GM12891 (cell line): ENCODE measurements at places on chromosomes 5 and 9.
A peak's percentile ranks its signal among the peaks of the same experiment; 100 is the strongest.

- DNase-seq, result no peak
These were observed 4.1 kb upstream of the CMBL start for GRCh38 chr5:10311595-10312425.

GRCh38 chr5:179267671-179268083 lies 77.6 kb downstream of the ADAMTS2 start:
- no peak for DNase-seq

- no peak for DNase-seq
These were observed 19.6 kb downstream of the PTPA start for GRCh38 chr9:129130791-129131190.

GRCh38 chr5:109688630-109688969 lies 1.1 kb upstream of the MAN2A1 start:
- no peak for DNase-seq

- DNase-seq, result no peak
These were observed 1.6 kb upstream of the TXN start for GRCh38 chr9:110257956-110258355.

- no peak for DNase-seq
These were observed 85.6 kb upstream of the CCDC112 start for GRCh38 chr5:115381911-115382662.

DNA sequence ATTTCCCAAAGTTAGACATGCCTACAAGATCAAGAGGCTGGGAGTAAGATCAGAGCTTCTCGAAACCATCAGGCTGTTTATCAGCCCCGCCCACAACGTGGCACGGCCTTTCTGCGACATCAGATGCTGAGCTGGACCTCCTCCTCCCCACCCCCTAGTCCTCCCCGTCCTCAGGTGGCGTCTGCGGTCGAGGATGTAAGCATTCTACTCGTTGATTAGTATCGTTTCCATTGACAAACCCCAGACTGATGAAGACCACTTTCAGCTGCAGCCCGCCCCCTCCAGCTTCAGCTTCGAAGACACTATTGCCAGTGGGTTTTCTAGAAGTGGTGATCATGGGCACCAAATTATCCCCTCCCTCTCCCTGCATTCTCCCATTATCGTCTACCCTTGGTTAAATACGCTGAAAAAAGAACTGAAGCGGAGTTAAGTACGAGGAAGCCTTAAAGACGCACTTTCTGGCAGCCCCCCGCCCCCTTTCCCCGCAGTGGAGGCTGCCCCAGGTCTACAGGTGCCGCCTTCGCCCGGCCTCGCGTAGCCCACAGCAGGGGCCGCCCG lies 1.1 kb downstream of the PPIC start:
- DNase-seq, result peak; percentile 35

GRCh38 chr5:139569270-139569955 lies 8.3 kb downstream of the UBE2D2 start:
- DNase-seq, result no peak

DNA sequence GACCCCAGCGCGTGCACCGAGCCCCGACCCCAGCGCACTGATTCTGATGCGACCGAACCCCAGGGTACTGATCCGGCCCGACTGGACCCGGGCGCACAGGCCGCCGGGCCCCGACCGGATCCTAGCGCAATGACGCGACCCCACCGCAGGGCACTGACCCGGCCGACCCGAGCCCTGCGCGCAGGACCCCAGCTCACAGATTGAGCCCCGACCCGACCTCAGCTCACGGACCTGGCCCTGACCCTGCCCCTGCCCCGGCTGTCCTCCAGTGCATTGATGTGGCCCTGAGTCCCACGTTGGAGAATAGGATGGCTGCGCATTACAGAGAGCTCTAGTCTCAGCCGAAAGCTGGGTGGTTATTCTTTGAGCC lies 438 bp downstream of the TRIP13 start:
- no peak for DNase-seq

- DNase-seq, result no peak
These were observed 17.5 kb downstream of the VLDLR start for GRCh38 chr9:2638871-2639673.

GRCh38 chr9:82989929-82990328 lies 73.0 kb downstream of the RASEF start:
- DNase-seq, result no peak

- DNase-seq, result no peak
These were observed 13.6 kb downstream of the TICAM2 start for GRCh38 chr5:115588640-115589039.

GRCh38 chr9:83238871-83239640 lies 176.1 kb upstream of the RASEF start:
- no peak for DNase-seq

DNA sequence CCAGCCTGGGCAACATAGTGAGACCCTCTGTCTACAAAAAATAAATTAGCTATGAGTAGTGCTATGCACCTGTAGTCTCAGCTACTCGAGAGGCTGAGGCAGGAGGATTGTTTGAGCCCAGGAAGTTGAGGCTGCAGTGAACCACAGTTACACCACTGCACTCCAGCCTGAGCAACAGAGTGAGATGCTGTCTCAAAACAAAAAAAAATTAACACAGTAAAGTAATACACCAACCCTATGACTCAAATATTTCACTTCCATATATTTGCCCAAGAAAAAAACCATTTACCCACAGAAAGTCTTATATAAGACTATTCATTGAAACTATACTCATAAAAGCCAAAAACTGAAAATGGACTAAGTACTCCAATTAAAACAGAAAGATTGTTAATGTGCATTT lies 16.2 kb downstream of the SMIM23 start:
- DNase-seq, result no peak

DNA sequence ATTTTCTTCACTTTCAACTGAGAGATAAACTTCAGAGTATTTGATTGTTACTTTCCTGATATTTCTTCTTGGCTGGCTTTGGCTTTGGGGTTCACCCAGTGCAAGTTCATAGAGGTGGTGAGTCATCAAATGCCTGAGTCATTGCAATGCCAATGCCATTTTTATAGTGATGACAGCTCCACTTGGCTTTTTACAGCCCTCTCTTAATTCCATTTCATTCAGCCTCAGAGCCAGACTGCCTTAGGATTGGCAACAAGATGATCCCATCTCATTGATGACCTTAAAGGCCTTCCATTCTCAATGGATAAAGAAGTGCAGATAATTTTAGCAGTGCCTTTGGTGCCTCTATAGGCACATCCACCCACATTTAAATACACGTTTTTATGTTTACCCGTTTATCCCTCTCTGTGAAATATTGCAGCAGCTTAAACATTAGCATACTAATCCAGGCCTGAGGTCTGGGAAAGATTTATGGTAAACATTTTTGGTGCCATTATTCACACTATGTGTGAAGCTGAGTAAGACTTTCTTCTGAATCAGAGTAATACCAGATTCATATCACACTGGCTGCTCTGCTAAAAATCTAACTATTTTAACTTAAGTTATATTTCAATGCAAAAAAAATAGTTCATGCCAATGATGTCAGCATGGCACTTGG lies 88.9 kb upstream of the TYRP1 start:
- DNase-seq, result no peak

- DNase-seq, result no peak
These were observed 905 bp downstream of the CDK9 start for GRCh38 chr9:127786773-127787104.

GRCh38 chr5:148998174-148998797 lies 64.6 kb downstream of the SH3TC2 start:
- peak; percentile 11 for DNase-seq

- no peak for DNase-seq
These were observed 28.1 kb downstream of the CPEB4 start for GRCh38 chr5:173916233-173916632.

DNA sequence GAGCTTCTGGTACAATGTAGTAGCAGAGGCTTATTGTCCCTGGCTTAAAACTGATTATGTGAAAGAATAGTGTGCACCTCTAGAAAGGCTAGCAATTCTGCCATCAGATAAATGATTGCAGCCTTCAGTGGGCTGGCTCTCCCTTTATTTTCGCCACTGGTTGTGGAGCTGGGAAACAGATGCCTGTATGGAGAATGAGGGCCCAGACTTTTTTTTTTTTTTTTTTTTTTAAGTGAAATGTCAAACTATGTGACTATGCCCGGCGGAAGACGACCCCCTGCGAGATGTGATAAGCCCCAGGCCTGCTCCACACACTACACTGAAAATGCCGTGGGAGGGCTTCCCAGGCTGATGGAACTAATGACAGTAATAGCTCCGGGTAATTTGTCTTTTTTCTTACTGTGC lies 28.7 kb downstream of the ISL1 start:
- no peak for DNase-seq

- DNase-seq, result no peak
These were observed 515.1 kb downstream of the TLE4 start for GRCh38 chr9:80086822-80087345.

- no peak for DNase-seq
These were observed 425.2 kb downstream of the GADD45G start for GRCh38 chr9:90029996-90030395.

GRCh38 chr5:15371184-15371583 lies 128.8 kb upstream of the FBXL7 start:
- DNase-seq, result no peak

- DNase-seq, result no peak
These were observed 107.3 kb upstream of the TBC1D2 start for GRCh38 chr9:98362624-98363252.

DNA sequence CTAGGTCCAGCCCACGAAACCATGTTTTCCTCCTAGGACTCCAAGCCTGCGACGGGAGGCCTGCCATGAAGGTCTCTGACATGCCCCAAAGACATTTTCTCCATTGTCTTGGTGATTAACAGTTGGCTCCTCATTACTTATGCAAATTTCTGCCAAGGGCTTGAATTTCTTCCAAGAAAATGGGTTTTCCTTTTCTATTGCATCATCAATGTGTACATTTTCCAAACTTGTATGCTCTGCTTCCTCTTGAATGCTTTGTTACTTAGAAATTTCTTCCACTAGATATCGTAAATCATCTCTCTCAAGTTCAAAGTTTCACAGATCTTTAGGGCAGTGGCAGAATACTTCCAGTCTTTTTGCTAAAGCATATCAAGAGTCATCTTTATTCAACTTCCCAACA lies 1792.7 kb upstream of the CDH9 start:
- no peak for DNase-seq

GRCh38 chr5:39654715-39655114 lies 229.9 kb upstream of the DAB2 start:
- DNase-seq, result no peak

DNA sequence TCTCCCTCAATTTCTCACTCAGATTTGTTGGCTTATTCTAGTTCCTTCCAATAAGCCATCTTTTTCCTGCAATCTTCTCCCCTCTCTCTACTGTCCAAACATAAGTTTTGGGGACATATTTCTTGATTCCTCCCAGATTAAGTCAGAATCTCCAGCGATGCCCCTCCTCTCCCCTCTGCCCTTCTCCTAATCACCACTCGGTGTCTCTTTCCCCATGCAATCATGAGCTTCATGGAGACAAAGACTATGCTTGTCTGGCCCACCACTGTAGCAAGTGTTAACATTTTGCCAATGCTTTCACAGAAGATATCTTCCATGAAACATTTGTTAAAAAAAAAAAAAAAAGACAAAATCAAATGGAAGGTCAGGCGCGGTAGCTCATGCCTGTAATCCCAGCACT lies 42.4 kb downstream of the PDE6A start:
- DNase-seq, result no peak

DNA sequence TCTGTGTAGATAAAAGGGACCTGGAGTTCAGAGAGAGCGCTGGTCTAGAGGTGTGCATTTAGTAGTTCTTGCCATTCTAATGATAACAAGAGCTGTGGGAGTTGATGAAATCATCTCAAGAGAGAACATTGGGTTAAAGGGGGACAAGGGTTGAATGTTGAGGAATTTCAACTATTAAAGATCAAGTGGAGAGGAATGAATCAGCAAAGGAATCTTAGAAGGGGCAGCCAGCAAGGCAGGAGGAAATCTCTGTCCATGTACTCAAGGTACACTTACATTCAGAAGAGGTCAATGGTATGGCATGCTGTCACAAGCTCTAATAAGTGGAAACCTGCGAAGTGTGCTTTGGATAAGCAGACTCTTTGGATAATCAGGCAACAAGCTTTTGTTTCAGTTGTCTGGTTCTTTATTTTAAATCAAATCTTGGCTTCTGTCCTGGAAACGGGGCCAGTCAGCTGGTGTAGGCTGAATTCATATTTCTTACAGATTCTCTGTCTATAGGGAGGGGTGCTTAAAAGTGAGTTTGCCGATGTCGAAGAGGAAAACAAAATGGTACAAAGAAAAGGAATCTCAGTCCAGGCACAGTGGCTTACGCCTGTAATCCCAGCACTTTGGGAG lies 320.5 kb upstream of the CD180 start:
- DNase-seq, result no peak

- peak; percentile 58 for DNase-seq
These were observed 27.4 kb downstream of the UNC5A start for GRCh38 chr5:176837707-176838115.

- no peak for DNase-seq
These were observed 11.3 kb downstream of the C9 start for GRCh38 chr5:39352951-39353350.

GRCh38 chr9:93820667-93821306 lies 134.4 kb downstream of the BARX1 start:
- DNase-seq, result no peak

DNA sequence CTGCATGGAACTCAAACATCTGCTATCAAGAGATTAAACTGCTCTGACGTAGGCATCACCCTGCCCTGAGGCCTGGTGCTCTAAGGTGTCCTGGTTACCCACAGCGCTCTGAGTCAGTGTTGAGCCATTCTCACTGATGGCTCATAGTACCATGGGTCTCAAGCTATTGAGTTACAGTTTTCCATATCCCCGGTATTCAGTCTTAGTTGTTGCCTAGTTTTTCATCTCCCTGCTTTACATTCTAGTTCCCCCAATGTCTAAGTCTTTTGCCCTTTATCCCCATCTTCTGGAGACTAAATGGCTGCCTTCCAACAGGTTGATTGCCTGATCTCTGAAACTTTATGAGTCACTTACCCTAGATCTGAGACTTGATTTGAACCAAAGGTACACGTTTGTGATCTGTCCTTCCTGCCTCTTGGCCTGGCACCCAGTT lies 161.2 kb upstream of the PTGER4 start:
- no peak for DNase-seq

DNA sequence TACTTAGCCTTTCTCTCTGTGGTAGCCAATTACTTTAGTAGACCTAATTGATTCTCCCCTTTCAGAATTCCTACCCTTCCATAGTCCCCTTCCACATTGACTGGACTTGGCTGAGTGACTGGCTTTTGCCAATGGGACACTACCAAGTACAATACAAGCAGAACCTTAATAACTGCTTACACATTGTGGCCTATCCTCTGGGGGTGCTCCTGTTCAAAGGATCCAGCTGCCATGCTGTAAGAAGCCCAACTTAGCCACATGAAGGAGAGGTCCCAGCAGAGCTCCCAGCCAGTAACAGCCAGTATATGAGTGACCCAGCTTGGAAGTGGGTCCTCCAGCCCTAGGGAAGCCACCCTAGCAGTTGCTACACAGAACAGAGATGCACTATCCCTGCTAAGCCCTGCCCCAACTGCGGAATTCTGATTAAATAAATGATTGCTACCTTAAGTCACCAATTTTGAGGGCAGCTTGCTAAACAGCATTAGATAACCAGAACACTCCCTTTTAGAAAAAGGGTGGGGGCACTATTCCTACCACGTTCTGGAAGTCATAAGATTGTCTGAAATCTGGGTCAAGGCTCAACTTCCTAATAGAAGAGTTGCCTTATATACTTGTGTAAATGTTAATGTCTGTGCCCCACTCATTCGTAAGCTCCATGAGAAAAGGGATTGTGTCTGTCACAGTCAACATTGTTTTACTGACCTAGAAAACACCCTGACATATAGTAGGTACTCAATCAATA lies 11.1 kb upstream of the APTX start:
- no peak for DNase-seq

- no peak for DNase-seq
These were observed 204.4 kb downstream of the EFNA5 start for GRCh38 chr5:107466233-107466769.
